ENCODE measurements at places on chromosomes 1 and 21.

DNA sequence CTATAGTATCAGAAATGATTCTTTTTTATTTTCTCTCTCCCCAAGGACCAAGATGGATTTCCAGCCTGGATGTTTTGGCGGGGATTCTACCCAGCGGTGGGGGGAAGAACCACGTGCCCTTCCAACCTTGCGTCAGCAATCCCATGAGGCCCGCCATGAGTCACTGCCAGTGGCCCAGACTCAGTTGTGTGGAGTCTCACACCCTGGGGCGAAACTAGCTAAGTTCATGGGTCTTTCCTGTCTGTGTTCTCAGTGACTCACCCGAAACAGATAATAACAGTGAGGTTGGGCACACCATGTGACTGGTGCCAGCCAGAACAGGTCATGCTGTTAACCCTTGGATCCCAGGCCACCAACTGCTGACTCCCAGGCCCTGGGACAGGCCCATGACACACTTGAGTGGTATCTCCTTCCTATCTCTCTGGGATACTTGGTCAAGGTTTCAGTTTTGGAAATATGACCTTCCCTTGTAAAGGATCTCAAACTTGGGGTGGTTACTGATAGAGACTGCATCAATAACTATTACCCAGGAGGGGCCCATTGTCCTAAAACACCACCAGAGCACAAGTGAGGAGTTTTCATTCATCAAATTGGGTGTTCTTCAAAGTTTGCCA lies 98.0 kb upstream of the DUSP10 start:
- DNase-seq = no peak

- no peak for DNase-seq
Observed at GRCh38 chr1:2470290-2471158, 5.6 kb upstream of the PLCH2 start.

GRCh38 chr1:91621360-91621759 lies 120.7 kb downstream of the CDC7 start:
- DNase-seq = no peak

- DNase-seq = no peak
Observed at GRCh38 chr1:237145379-237146135, 103.6 kb downstream of the RYR2 start.

- DNase-seq = no peak
Observed at GRCh38 chr1:89807983-89808382, 12.8 kb upstream of the LRRC8D start.

- DNase-seq = no peak
Observed at GRCh38 chr1:89176971-89177370, 1.2 kb upstream of the GBP7 start.

- no peak for DNase-seq
Observed at GRCh38 chr1:186627019-186627418, 53.2 kb downstream of the PTGS2 start.

- DNase-seq = no peak
Observed at GRCh38 chr1:41901551-41901950, 17.2 kb downstream of the HIVEP3 start.

GRCh38 chr21:33657124-33657820 lies 15.0 kb downstream of the ITSN1 start:
- no peak for DNase-seq
